ENCODE measurements at places on chromosomes 7 and 10. TPM values are rescaled to one million over a fixed set of nuclear protein-coding genes. Genes with fewer than 3 reads are reported as not detected.

- no peak for DNase-seq
Observed at GRCh38 chr7:91324663-91325062, 60.4 kb downstream of the FZD1 start.

The NPTX2 gene
- total RNA-seq, result not detected

- DNase-seq, result no peak
Observed at GRCh38 chr10:121846555-121846954, 81.3 kb downstream of the ATE1 start.

The MYO1G gene
- total RNA-seq, result 572 TPM

DNA sequence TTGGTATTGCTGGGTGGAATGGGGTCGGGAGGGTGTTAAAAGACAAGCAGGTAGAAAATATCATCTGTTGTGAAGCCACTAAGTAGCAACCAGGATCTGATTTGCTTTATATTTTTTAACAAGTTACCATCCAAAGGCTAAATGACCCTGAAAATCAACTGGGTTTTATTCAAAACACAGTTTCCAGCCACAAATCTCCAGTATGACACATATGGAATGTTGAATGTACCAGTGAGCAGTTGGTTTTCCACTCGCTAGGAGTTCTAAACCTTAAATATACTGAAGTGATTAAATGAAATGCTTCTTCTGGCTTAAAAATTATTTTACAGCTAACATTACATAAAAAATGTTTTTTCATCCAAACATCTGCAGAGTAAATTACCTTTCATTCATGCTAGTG, 112.5 kb downstream of the PDE1C start:
- no peak for DNase-seq

DNA sequence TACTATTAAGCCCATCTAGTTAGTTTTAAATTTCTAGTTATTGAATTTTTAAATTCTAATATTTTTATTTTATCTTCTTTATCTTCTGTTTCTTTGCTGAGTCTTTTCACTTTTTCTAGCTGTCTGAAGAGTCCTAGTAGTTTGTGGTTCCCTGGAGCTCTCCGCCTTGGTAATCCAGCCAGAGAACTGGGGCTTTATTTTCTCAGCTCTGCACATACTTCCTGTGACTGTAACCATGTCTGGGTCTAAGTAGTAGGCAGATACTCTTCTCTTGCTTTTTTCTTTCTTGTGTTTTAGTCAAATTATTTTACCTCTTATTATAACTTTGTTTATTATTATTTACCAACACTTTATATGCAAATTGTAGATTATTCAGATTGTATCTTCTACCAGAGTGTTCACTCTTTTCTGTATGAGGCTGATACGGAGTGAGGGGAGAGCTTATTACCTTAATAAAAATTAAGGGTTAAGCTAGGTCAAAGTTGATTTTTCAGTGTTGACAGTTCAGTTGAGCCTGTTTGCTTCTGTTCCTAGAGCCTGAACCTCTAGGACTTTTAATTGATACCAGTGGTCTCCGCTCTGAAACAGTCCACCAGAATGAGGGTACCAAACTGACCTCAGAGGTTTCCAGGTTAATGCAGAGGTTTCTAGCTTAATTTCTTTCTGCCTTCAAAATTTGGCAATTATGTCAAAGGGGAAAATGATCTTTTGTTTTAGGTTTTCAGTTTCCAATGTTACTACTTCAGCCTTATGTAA, 155.4 kb downstream of the ADK start:
- DNase-seq, result no peak

DNA sequence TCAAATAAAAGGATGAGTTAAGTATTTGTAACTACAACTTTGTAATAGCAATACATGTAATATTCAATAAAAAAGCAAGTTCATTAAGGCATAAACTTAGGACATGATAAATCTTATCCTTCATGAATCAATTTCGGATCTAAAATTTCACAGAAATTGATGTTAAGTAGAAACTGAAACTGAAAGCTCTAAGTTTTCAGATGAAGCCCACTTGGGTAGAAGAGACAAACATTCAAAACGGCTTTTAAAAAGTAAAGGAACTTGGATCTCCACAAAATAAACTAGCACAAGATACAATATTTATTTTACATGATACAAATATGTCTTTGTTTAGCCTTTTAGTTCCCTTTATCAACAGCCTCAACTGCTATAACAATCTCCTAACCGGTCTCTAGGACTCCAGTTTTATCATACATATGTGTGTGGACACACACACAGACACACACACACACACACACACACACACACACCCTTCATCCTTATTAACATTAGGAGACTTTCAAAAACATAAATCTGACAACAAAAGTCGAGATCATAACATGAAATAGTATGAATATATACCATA, 83.7 kb downstream of the USP6NL start:
- no peak for DNase-seq

- no peak for DNase-seq
Observed at GRCh38 chr7:96667026-96667425, 42.6 kb downstream of the SEM1 start.

The CHRM2 gene
- total RNA-seq, result not detected

GRCh38 chr10:97759158-97759887, 12.5 kb downstream of the SFRP5 start:
- peak; percentile 50 for DNase-seq

- DNase-seq, result no peak
Observed at GRCh38 chr10:53406532-53406931, 633.9 kb upstream of the MBL2 start.

The IL6 gene
- 0.53 TPM for total RNA-seq

The INMT gene
- 0.40 TPM for total RNA-seq

All from activated CD4-positive, alpha-beta memory T cell treated with anti-CD3 and anti-CD28 coated beads, Interleukin-2, amount 10 ng/mL, durations not matched to agents 7 days and 5 days (primary cell).